ENCODE measurements at places on chromosomes 16 and 17.

DNA sequence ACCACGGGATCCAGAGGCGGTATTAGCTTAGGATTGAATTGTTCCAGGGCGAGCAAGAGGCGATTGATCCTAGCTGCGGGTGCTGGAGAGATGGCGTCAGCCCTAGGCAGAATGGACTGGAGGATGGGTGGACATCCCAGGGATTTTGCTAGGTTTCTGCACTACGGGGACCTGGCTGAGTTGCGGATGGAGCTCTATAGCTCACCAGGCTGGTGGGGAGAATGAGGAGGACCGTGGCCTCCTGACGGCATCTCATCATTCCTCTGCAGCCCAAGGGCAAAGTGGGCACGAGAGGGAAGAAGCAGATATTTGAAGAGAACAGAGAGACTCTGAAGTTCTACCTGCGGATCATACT, 614 bp downstream of the TMEM208 start:
- no peak for DNase-seq

- DNase-seq = no peak
Measured at GRCh38 chr17:42667088-42667951, 8.2 kb downstream of the TUBG2 start.

DNA sequence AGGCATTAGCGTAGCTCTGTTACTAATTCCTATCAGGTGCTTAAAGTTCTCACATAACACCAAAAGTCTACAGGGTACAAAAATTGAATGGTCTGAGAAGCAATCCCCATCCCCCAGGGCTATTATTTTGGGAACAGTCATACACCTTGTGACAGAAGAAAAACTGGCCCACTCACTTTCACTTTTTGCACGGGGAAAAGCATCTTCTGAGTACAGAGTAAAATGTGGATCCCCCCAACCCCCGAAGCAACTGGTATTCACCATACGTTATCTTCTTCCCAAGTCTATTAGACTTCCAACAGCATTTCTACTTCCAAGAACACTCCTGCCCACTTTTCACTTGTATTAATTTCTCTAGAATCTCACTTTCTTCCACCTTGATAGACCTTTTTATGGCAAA, 11.8 kb downstream of the GGA3 start:
- no peak for DNase-seq

GRCh38 chr17:82441691-82442487, 8.7 kb downstream of the CYBC1 start:
- no peak for DNase-seq

DNA sequence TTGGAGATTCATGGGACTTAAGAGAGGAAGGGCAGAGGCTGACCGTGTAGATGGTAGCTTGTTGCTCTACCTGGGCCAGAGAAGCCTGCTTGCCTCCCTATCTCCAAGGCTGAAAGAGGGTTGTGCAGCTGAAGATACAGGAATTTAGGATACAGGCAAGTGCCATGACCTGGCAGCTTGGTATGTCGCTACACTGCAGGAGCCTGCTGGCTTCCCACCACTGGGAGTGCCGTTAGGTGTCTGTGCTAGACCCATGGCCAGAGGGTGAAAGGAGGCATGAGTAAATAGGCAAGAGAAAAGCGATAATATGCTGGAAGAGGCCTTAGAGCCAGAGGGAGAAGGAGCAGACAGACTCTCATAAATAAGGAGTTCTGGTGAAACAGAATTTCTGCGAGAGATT, 10.6 kb downstream of the NAA60 start:
- no peak for DNase-seq

GRCh38 chr16:87834005-87834667, 35.2 kb downstream of the SLC7A5 start:
- no peak for DNase-seq

- no peak for DNase-seq
Measured at GRCh38 chr16:55019419-55020131, 88.9 kb downstream of the IRX5 start.

GRCh38 chr16:81904320-81904719, 107.0 kb downstream of the SDR42E1 start:
- DNase-seq = no peak

DNA sequence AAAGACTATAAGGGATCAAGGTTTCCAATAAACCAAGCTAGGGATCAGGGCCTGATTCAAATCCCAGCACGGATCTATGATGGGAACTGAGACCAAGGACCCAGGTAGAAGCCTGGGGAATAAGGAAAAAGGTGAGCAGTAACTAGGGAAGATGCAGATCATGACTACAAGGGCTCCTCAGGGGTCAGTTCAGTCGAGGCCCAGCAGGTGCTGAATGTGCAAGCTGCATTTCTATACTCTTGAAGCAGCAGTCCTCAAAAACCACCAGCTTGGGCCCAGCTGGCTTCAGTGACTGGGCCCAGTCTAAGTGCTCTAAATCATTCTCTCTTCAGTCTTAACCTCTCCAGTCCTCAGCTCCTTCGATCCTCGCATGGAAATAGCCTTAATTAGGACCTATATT, 228.8 kb upstream of the AXIN2 start:
- DNase-seq = no peak

DNA sequence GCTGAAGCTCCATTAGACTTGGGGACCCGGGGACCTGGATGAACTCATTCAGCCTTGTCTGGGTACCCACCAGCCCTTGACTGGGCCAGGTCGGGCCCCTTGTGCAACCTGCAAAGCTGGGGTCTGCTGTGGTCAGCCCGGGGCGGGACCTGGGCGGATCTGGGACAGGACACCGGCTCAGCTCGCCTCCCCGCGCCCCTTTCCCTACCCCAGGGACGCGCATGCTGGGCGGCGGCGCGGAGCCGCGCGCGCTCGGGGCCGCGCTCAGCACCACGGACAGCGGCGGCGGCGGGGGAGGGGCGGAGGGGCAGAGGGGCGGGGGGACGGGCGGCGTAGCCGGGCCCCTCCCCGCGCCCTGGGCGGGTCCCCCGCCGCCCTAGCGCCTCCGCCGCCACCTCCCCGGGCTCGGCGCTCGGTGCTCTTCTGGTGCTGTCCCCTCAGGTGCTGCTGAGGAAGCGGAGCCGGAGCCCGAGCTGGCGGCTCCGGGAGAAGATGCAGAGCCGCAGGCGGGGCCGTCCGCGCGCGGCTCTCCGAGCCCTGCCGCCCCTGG, 7.4 kb downstream of the ACD start:
- no peak for DNase-seq

GRCh38 chr16:86142801-86143236, 243.9 kb downstream of the IRF8 start:
- no peak for DNase-seq

GRCh38 chr17:29617481-29618271, 5.0 kb downstream of the CORO6 start:
- peak; percentile 67 for DNase-seq

- no peak for DNase-seq
Measured at GRCh38 chr16:70475054-70475871, 20.9 kb downstream of the FCSK start.

Measured in stimulated activated CD4-positive, alpha-beta T cell treated with anti-CD3 and anti-CD28 coated beads, Interleukin-1b, Interleukin-23, amount 100 ng/mL, for 1 hour (primary cell).